Hepatic stellate cell (primary cell): ENCODE measurements at places on chromosomes 3 and 15.

DNA sequence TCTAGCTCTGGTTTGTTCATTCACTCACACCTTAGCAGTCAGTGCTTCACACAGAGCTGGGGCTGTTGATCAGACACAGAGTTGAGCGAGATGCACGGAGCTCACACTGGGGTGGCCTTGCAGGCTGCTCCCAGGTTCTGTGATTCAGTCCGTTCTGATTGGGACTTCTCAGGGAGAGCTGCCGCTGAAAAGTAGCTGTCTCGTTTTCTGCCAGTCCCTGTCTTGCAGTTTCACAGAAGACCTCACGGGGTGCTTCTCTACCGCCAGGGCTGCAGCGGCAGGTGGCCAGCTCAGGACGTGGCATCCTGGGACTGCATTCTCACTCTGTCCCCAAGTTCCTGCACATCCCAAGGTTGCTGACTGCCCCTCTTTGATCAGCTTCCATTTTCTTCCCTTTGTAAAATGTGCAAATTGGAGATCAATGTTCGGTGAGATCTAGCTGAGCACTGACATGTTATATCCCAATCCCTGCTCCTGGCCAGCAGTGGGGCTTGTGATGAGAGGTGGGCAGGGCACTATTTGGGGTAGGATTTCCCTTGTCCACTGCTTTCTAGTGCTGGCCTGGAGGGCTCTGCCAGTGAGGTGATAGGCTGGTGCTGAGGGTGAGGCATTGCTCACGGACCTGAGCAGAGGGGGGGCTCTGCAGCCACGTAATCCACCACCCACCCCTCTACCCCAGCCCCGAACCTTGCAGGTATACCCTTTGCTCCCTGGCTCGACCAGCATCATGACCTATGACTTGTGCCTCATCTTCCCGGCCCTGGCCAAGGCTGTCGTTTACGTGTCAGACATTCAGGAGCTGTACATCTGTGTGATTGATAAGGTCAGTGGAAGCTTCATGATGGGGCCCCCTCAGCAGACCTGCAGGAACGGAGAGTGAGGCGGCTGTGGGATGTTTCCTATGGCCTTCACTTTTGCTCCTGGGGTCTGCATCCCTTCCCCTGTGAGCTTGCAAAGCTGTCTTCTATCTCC is 5.3 kb upstream of the TXNRD3 start:
- no peak for DNase-seq

DNA sequence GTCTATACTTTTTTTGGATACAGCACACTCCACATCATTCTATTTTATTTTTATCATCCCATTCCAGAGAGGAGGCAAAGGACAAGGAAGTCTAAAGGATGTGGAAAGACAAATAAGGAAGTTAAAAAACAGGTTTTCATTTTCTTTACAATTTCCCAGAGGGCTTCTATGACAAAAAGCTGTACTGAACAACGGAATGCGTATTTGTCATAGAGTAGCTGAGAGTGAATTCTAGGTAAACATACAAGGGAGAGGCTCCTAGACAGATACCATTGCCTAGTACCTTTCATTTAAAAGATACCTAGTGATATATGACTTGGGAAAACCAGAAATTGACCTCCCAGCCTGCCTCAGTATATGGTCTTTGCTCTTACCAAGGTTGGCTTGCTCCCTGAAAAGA is 341.7 kb downstream of the FHIT start:
- no peak for DNase-seq

GRCh38 chr3:19711160-19711782 is 222.7 kb downstream of the EFHB start:
- DNase-seq, result no peak

DNA sequence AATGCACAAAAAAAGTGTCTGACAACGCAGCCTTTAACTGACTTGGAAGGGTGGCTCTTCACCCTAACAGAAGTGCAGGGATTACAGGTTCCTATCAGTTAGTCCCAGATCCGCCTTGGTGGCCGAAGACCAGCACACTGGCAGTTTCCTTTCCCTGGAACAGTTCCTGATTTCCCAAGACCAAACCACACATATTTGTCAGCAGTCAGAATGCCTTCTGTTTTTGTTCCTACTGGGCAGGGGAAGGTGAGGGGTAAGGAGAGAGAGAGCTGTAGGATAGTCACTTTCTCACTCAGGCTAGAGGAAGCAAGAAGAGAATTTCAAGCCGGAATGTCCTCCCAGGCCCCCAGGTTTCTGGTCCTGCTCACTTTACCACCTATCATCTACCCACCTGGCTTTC is 9.2 kb downstream of the CXCR6 start:
- DNase-seq, result no peak

GRCh38 chr3:57382933-57383332 is 90.4 kb upstream of the ASB14 start:
- no peak for DNase-seq

- DNase-seq, result no peak
Measured at GRCh38 chr3:102682741-102683140, 247.9 kb downstream of the ZPLD1 start.

GRCh38 chr3:192496905-192497587 is 230.3 kb downstream of the FGF12 start:
- DNase-seq, result no peak

DNA sequence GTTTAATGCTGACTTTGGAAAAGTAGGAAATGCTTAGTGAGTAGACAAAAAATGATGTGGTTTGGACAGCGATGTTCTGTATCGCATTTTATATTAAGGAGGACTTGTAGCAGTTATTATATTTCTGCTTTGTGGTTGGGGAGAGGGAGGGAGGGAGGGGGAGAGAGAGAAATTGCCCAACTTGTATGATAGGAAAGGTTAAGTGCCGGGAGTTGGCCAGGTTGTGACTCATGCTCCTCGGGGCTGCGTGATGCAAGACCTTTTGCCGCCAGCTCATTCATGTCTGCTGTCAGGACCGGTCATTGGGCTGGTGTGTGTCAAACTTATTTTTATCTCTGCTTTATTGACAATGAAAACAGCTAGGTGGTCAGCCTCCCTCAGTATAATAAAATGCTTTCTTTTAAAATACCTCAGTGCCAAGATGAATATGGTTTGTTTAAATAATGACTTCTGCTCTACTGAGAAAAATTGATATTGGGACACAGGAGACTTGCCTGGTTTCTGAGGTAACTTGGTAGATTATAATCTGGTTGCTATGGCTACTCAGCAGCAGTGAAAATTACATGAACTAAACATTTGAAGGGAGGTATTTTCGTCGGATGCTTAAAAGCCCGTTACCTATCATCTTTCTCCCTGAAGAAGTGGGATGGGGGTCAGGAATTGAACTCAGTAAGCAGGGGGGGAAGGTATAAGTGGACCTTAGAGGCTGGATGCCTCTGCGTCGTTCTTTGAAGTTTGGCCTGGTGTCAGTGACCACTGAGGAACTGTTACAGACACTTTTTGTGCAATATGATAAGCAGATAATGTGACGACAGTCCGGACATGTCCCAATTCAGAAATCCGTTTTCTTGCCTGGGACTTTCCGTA is 90.7 kb downstream of the FNDC3B start:
- DNase-seq, result peak; percentile 82

DNA sequence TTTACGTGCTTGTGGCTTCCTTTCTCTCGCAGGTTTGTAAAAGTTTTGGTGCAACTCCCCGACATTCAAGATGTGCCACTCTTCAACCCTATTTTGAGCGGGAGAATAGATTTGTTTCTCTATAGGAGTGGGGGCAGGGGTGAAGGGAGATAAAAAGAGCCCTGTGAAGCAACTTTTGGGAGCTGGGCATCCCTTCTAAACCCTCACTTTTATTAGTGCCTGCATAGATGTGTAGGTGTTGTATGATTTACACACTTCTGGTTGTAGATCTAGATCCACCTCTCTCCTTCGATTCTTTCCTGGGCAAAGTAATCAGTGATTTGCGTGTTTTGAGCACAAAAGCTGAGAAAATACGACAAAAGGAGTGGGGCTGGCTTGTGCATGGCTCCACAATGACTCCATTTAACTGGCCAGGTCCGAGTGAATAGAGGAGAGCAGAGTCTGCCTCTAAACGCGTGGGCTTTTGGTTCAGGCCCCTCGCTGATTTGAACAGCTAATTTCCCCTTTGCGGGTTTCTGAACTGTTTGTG is 17.7 kb downstream of the SOX2 start:
- no peak for DNase-seq

GRCh38 chr15:99732124-99732750 is 1.0 kb downstream of the LYSMD4 start:
- DNase-seq, result peak; percentile 37

DNA sequence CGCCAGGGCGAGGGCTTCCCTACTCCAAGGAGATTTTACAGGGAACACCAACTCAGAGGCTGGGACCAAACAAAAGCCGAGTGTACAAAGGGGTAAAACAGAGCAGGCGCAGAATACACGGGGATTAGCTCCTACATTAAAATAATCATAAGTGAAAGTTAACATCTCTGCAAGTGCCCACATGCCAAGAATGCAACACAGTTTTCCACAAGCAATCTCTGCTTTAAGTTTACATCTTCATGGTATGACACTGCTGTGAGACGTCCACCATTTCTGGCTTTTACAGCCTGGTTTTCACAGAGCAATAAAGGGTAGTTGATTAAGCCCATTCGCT is 500 bp upstream of the VGLL3 start:
- DNase-seq, result no peak

GRCh38 chr3:110738531-110738930 is 333.1 kb upstream of the NECTIN3 start:
- peak; percentile 4 for DNase-seq

DNA sequence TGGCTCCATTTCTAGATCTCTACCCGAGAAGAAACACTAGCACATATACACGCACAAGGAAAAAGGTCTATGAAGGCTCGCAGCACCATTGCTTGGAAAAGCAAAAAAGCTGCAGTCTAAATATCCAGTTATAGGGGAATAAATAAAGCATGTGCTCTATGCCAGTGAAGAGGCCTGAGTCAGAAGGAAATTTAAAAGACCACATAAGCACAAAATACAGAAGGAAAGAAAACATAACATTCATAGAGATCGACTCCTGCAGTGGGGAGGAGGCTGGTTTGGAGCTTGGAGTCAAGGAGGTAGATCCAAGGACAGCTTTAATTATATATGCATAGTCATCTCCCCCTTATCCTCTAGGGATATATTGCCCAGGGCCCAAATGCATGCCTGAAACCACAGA is 114.4 kb downstream of the PDZRN3 start:
- no peak for DNase-seq

GRCh38 chr15:25613134-25613533 is 174.3 kb upstream of the UBE3A start:
- no peak for DNase-seq

DNA sequence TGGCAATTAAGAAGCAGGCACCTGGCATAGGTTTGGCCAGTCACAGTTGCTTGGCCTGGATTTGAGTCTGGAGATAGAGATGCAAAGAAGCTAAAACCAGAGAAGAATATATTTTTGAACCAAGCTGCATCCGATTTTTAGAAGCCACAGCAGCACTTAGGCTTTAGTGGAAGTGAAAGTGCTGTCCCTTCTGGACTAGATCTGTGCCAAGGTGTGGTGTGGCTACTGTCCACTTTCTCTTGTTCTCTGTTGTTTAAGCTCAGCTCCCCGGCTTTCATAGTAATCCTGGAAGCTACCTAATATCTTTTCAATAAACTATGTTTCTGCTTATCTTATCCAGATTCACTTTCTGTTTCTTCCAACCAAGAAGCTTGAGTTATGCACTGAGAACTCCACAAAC is 183.4 kb upstream of the THRB start:
- DNase-seq, result no peak

DNA sequence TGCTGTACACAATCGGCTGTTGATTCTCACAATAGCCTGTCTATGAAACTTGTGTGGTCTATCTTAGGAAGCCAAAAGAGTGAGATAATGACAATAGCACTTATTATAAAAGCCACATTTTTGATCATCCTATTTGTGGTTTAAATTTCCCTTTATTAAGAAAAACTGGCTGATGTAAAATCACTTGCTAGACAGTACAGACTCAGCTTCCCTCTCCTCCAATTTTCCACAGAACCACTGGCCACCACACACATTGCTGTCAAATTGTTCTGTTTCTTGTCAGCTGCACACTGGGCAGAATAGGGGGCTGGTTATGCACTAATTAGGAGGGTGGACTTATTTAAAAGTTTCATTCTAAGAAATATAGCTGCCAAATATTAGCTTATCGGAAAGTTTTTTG is 425.9 kb downstream of the EPHA3 start:
- no peak for DNase-seq

- no peak for DNase-seq
Measured at GRCh38 chr3:8638994-8639658, 5.5 kb downstream of the SSUH2 start.

DNA sequence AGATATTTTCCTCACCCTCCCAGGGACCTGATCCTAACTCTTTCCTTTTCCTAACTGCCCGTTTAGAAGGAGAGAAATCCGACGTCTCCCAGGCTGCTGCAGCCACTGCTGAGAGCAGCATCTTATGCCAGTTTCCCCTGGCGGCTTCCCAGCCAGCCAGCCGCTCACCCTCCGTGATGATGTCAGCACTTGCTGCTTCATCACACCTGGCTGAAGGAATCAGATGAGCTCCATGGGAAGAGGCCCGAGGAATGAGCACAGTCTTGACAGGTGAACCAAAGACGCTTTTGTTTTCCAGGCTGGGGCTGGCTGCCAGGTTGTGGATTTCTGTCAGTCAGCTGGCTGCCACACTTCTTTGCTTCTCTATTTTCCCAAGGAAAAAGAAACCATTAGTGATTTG is 445.1 kb upstream of the RBMS3 start:
- DNase-seq, result no peak

GRCh38 chr3:186180151-186180550 is 71.3 kb upstream of the ETV5 start:
- DNase-seq, result no peak

DNA sequence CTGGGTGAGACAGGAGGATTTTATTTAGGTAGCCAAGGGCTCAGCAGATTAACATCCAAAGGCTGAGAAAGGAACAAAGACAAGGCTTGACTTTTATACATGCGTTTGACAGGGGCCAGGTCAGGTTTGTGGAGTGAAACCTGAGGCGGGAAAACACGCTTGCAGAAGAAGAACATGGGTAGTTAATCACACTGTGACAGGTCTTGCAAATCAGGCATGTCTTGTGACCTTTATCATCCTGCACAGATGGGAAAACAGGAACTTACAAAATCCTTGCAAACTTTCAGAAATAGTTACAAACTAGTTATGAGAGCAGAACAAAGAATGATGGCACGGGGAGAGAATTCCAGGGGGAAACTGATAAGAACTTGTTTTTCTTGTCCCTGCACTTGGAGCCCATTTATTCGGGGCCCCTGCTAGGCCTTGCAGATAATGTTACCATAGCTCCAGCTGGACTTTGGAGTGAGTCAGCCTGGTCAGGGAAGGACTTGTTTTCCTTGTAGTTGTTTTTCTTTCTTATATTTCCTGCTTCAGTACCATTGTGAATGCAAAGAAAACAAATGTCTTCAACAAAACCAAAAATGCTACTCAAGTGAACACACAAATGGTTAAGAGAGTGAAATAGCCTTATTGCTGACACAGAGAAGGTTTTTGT is 965.9 kb upstream of the ROBO1 start:
- DNase-seq, result no peak

DNA sequence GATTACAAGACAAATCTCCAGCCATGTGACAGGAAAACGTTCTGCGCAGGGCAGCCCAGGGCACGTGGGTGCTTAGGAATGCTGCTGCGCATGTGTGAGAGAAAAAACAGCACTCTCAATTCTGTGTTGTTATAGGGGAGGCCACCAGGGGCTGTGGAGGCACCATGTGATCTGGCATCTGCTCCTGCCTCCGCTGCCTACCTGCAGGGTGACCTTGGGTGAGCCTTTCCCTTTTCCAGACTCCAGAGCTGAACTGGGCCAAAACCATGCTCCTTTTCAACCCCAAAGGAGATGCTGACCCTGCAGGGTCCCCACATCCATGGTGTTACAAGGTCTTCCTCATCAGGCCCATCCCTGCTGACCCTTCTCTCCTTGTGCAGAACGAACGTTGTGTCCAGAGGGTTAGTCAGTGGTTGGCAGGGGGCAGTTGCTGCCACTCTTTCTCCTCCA is 81.5 kb upstream of the RASGRF1 start:
- DNase-seq, result no peak
